ENCODE measurements at places on chromosomes 3 and 15.

- no peak for DNase-seq
These were observed 43.7 kb downstream of the ATP8B4 start for GRCh38 chr15:50075319-50075718.

- no peak for DNase-seq
These were observed 17.1 kb downstream of the ISG20 start for GRCh38 chr15:88655800-88656488.

GRCh38 chr3:43001556-43002121 is 22.5 kb downstream of the GASK1A start:
- no peak for DNase-seq

DNA sequence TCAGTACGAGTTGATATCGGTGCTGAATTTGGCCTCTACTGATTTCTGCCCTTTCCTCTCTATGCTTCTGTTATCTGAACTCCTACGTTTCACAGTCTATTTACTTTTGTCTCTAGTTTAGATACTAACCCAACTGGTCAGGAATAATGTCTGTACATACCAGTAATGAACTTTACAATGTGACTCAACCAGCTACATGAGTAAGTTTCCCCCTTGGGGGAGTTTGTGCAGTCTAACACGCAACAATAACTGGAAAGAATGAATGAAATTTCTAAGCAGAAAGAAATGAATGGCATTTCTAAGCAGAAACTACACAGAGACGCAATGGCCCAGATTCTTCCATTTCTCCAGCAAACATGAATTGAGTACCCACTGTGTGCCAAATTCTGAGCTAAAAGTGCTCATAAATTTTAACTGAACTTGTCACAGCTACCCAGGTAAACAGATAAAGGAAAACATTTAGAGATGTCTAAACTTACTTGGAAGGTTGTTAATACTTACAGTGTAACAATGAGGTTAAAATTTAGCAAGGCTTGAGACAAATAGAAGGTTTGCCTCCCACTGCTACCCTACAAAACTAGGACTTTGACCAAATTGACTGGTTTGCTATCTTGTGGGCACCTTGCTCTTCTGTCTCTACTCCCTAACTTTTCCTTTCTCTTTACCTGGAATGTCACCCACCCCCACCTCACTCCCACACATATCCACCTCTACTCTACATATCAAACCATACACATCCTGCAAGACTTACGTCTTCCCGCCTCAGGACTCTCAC is 11.6 kb downstream of the UPK1B start:
- DNase-seq, result no peak

- no peak for DNase-seq
These were observed 8.6 kb downstream of the ALS2CL start for GRCh38 chr3:46684891-46685290.

GRCh38 chr15:45200799-45201556 is 13.2 kb upstream of the SHF start:
- DNase-seq, result no peak

DNA sequence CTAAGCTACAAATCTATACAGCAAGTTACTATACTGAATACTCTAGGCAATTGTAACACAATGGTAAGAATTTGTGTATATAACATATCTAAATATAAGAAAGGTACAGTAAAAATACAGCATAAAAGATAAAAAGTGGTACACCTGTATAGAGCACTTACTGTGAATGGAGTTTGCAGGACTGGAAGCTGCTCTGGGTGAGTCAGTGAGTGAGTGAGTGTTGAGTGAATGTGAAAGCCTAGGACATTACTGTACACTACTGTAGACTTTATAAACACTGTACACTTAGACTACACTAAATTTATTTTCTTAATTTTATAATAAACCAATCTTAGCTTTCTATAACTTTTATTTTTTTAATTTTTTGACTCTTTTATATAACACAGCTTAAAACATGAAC is 123.1 kb downstream of the ZMAT3 start:
- no peak for DNase-seq

GRCh38 chr15:33678602-33679001 is 289.7 kb upstream of the CHRM5 start:
- DNase-seq, result no peak

- peak; percentile 48 for DNase-seq
These were observed 325.0 kb upstream of the CFAP20DC start for GRCh38 chr3:59374818-59375211.

DNA sequence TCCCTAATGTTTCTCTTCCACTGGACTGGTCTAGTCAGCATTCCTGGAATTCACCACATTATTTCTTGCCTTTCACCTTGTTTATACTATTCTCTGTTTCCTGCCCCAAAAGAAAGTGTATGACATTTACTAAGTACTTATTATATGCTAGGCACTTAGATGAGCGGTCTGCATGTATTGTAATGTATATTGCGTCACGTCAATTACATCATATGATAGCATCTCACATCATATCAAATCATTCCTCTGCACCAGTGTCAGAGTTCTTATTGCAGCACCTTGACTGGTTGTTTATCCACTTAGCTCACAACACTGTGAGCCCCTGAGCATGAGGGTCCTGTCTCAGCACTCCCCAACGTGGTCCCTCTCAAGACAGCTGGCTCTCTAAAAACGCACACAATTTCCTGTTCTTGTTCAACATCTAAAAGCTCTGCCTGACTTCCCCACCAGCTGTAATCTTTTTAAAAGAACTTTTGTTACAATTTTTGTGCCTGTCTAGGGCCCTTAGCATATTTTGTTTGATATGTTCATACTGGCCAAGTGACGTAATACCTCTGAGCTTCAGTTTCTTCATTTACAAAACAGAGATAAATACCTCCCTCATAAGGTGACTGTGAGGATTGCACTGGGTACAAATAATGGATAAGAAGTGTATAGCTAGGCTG is 58.8 kb downstream of the ARHGAP31 start:
- DNase-seq, result no peak

GRCh38 chr3:14346642-14347041 is 55.8 kb upstream of the SLC6A6 start:
- DNase-seq, result no peak

- no peak for DNase-seq
These were observed 21.9 kb downstream of the CDV3 start for GRCh38 chr3:133595341-133595740.

DNA sequence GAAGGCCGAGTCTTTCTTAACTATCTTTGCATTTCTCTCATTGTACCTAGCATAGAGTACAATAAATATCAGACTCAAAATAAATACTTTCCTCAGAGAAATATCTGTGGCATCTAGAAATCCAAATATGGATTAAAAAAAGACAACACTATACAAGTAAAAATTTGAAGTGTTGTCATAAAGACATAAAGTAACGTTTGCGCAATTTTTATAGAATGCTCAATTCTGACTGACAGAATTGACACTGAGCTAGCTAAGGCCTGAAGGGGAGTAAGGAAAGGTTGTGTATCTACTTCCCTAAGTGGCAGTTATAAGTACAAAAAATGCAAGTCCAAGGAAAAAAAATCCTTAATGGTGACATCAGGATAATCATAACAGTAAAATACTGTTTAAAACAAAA is 1.1 kb downstream of the SEC11A start:
- DNase-seq, result no peak

All from GM13977 (cell line).